ENCODE measurements at places on chromosomes 7 and 10.

GRCh38 chr10:18104223-18104872, 35.9 kb upstream of the CACNB2 start:
- peak; percentile 35 for DNase-seq

DNA sequence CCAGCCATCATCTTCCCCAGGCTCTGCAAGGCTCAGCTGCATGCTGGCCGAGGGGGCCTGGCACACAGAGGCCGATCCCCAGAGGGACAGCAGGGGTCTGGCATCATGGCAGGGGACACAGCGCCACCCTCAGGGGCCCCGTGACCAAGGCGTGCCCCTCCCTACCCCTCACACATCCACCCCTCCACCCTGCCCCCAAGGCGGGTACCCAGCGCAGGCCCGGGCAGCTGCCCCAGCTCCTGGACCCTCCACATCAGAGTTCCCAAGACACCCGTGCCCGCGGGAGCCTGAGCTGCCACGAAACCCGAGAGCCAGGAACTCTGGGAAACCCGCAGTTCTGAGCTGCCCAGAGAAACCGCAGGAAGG, 46.5 kb upstream of the TNRC18 start:
- DNase-seq, result no peak

- no peak for DNase-seq
Measured at GRCh38 chr10:48254750-48255512, 19.6 kb downstream of the FRMPD2 start.

- no peak for DNase-seq
Measured at GRCh38 chr7:134028853-134029252, 98.3 kb upstream of the LRGUK start.

DNA sequence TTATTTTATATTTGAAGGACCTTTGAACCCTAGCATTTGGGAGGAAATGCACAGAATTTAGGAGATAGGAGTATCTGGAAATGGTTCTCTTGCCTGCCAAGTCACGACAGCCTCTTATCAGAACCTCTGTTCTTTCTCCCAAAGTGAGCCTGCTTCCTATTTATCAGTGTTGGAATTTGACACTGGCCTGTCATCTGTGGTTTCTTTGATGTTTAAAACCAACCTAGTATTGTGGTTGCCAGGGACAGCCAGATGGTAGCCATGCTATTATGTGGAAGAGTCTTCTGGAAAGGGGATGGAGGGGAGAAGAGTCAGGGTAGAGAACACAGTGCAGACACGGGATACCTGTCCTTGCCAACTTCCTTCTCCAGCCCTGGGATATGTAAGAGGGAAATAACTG, 21.1 kb downstream of the ZNF282 start:
- DNase-seq, result no peak

DNA sequence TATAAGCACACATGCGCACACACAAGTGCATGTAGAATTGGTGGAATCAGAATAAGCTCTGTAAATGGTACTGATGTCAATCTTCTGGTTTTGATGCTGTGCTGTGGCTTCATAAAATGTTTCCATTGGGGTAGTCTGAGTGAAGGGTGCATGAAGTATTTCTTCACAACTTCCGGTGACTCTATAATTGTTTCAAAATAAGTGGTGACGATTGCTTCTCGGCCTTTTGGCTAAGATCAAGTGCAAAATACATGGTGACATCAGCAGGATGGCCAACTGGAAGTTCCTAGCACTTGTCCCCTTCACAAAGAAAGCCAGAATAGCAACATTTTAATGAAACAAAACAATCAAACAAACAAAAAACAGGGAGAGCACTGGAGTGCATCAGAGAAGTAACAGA, 41.6 kb upstream of the CAMK2B start:
- DNase-seq, result no peak

DNA sequence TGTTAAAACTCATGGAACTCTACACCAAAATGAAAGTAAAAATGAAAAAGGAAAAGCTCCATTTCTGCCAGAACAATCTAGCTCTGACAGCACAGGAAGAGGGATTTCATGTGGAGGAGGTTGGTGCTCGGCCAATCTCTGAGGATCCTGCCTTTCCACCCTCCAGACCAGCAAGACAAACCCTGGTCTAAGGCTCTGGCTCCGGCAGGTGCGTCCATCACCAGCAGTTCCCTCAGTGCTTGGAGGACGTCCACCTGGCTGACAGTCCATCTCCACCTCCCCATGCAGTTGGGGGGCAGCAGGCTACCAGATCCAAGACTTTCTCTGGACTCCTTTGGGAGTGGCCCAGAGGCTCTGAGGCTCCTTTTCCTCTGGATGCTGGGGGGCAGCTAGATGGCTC, 25.0 kb upstream of the LOXL4 start:
- no peak for DNase-seq

- no peak for DNase-seq
Measured at GRCh38 chr10:77099136-77099535, 538.5 kb downstream of the KCNMA1 start.

DNA sequence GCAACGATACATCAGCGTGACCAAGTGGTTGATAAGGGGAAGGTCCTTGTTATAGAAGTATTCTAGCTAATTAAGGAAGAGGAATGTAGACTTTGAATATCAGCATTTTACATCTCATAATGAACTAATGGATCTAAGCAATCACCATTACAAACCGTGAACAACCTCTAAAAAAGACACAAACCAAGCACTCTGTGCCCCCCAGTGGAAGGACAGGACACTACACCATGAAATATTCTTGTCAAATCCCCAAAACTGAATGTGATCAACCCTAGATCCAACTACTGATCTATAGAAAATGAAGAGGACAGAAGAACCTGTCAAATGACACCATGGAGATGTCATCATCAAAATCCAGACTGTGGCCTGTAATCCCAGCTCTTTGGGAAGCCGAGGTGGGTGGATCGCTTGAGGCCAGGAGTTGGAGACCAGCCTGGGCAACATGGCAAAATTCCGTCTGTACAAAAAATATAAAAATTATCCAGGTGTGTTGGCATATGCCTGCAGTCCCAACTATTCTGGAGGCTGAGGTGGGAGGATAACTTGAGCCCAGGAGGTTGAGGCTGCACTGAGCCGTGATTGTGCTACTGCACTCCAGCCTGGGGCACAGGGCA, 111.3 kb upstream of the CARD11 start:
- DNase-seq, result no peak

- no peak for DNase-seq
Measured at GRCh38 chr7:146656988-146657387, 540.4 kb downstream of the CNTNAP2 start.

- peak; percentile 88 for DNase-seq
Measured at GRCh38 chr7:101743241-101743994, 74.0 kb upstream of the CUX1 start.
